ENCODE measurements at places on chromosomes 4 and X.

GRCh38 chr4:186669159-186669731 lies 54.4 kb downstream of the FAT1 start:
- peak; percentile 80 for DNase-seq

GRCh38 chr4:168674077-168674747 lies 177.4 kb downstream of the PALLD start:
- no peak for DNase-seq

DNA sequence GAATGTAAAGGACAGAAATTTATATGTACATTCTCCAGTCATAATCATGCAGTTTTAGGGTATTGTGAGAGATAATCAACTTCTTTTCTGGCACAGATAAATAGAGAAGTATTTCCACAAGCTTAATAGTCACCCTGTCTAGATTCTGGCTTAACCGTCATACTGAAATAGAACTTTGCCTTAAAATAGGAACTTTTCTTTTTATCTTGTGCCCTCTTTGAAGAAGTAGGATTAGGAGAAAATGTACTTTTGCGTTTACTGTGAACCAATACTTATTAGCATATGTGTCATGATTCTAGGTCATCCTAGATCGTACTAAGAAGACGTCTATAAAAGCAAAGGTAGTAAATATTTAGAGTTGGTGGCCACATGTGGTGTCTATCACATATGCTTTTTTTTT lies 95.4 kb downstream of the NFKB1 start:
- no peak for DNase-seq

DNA sequence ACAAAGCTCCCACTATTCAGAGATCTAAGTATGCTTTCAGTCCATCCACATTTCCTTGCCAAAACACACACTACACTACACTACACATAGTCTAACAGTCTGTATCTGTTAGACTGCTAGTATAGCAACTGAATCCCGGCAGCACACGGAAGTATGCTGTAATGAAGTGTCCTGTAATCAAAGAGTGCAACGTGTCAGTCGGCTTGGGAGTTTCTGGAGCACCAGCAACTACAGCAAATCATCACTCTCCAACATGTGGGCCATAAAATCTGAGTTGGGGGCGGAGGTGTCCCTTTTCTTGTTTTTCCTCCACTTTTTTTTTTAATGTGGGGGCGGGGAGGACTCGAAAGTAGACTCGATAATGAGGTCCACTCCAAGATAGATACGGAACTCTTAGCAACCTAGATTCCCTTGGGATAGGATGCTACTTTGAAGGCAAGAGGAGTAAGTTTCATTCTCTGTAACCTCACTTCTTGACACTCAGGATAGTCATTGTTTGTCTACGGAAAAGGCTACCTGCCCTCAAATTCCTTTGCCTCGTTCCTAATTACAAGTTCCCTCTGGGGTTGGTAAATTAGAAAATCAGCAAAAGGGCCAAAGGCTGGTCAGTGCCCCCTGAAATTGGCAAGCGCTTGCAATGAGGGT lies 722 bp downstream of the SLC10A7 start:
- peak; percentile 83 for DNase-seq

DNA sequence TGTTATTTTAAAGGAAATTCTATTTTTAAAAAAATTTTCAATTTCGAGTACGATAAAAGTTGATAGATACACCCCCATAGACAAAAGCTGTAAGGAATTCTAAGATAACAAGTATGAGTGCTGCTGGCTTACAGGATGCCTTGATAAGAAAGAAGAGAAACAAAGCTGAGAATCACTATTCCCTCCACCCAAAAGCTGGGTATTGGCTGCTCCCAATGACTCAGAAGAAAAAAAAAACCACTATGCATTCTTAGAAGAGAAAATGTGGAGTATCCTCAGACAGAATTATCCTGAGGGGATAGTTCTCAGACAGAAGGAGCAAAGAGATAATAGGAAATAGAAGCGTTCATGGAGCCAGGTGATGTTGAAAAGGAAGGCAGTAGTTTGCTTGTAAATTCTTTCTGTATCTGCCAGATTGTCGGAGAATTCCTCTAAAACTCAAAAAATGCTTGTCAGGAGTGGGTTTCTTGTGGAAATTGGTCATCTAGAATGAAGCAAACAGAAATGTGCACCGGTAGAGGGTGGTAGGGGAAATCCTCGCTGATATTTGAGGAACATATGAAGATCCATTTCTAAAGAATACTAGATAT lies 217.5 kb upstream of the ADAMTS3 start:
- DNase-seq, result no peak

DNA sequence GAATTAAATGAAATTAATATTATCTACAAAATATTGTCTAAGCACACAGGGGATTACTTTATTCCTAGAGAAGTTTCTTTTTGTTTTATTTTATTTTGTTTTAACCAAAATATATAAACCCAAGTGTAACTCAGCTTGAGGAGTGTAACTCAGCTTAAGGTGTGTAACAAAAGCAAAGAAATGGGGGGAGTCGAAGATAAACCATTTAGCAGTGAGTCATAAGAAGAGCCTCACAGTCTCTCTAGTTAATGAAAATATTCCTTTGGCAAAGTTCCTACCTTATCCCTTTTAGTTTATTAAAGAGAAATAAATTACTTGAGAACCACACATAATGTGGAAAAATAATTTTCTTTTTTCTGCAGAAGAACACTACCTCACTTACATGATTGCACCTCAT lies 261.8 kb downstream of the KCTD8 start:
- no peak for DNase-seq

DNA sequence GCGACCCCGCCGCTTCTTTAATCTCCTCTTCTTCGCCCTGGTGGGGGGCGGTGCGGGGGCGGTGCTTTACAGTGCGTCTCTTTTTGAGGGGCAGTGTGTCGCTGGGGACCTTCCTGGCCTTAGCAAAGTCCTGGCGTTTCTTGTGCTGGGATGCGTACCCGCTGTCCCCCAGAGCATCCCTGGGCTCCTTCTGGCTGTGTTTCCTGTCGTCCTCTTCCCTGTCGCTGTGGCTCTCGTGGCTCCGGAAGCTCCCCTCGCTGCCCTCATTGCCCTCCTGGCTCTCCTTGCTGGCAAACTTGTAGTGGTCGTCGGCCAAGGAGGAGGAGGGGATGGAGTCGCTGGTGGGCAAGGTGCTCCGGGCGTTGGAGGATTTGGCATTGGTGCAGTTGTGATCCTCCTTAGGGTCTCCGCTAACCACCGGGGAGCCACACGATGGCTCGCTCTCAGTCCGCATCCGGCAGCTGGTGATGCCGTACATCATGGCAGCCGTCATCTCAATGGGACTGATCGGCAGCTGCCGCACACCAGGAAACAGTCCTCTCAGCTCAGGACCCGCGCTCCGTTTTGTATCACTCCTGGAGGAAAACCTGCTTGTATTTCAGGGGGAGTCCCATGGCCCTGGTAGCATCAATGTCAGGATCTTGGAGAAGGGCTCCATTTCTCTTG lies 30.4 kb upstream of the TMSB15A start:
- no peak for DNase-seq

DNA sequence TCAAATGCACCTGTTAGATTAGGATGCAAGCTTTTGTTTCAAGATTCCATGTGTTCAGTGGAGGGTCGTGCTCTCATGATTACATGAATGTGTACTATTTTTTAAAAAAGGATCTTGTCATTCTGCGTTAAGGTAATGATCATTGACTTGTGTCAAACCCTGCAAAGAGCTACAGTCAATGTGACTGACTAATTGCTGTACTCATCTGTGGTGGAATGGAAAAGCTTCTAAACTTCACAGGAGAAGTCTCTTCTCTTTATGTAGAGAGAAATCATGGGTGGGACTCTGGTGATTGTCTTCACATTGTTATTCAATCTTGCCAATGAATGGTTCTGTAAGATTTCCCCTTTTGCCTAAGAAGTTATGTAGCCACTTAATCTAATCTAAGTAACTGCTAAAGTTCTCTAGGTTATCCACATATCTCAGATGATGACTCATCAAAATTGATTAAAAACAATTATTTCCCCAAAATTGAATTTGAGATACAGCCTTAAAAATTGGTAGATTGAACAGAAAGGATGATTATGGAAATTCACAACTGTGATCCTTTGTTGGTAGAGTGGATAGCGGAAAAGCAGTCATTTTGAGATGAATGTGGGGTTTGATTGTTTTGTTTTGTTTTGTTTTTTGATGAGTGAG lies 6.7 kb downstream of the MAGEE1 start:
- DNase-seq, result no peak

GRCh38 chr4:53120778-53121177 lies 245.1 kb downstream of the SCFD2 start:
- no peak for DNase-seq

DNA sequence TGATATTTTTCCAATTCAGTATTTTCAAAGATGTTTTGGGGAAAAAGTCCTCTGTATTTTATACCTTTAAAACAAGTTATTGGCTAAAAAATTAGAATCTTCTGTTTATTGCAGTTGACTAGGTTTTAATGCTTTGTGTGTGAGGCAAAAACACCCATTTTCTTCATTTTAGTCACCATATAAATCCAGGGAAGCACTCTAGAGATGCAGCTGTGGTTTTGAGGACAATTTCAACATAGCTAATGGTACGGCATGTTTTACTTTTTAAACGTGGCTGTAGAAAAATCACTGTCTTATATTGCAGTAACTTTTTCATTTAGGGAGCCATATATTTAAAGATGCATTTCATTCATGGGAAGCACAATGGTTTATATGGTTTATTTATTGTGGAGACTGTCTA lies 129.1 kb upstream of the PITX2 start:
- DNase-seq, result no peak

GRCh38 chr4:58761563-58761962 lies 1651.4 kb upstream of the IGFBP7 start:
- DNase-seq, result no peak

- DNase-seq, result peak; percentile 96
These were observed at the start of gene RPL10 for GRCh38 chrX:154397888-154398667. TSS of gene RPL10 (plus strand) at chrX:154398377. CDS start at chrX:154398520, 143 bp downstream.

DNA sequence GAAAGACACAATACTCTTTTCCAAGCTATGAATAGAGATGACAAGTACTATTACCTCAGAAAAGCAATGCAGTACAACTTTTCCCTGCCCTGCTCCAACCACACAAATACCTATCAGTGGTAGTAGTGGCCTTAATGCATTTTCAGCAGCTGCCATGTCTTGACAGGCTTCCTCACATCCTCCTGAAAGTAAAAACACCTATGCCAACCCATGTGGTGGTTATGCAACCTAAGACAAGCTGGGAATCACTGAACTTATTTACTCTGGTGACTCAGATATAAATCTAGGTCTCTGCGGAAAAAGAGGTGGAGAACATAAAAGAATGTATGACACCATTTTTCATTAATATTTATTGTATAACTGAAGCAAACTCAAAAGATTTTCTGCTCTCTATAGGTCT lies 14.5 kb downstream of the WDFY3 start:
- DNase-seq, result no peak

- no peak for DNase-seq
These were observed 247.4 kb upstream of the GIMD1 start for GRCh38 chr4:106615961-106616360.

- no peak for DNase-seq
These were observed 65.4 kb upstream of the GK2 start for GRCh38 chr4:79473439-79473724.

- peak; percentile 84 for DNase-seq
These were observed 159.1 kb upstream of the KIT start for GRCh38 chr4:54498661-54499111.

GRCh38 chr4:138455097-138455496 lies 212.9 kb upstream of the SLC7A11 start:
- DNase-seq, result no peak

- DNase-seq, result no peak
These were observed 76.6 kb downstream of the ZNF718 start for GRCh38 chr4:200936-201335.

GRCh38 chr4:86223472-86223871 lies 136.4 kb downstream of the MAPK10 start:
- DNase-seq, result peak; percentile 63

- peak; percentile 62 for DNase-seq
These were observed 214.5 kb upstream of the TACR3 start for GRCh38 chr4:103934178-103934789.

GRCh38 chrX:703866-704265 lies 73.3 kb downstream of the SHOX start:
- no peak for DNase-seq

DNA sequence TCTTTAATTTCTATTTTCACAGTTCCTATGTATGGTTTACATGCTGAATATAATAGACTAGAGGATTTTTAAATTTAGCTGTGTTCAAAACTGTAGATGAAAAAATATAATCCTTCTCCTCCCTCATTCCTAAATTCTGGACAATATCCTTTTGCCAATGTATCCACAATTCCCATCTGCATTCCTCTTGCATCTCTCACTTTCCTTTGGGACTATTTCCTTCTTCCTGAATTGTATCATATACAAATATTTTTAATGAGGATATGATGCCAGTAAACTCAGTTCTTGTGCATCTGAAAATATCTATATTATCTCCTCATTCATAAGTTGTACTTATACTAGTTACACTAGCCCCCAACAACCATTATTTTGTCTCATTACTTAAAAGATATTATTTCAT lies 46.7 kb downstream of the DDX60L start:
- DNase-seq, result no peak

- DNase-seq, result peak; percentile 14
These were observed at the start of gene IL1RAPL2 for GRCh38 chrX:104565791-104566680. TSS of gene IL1RAPL2 (plus strand) at chrX:104566199.

- DNase-seq, result peak; percentile 76
These were observed 60.7 kb upstream of the RAPGEF2 start for GRCh38 chr4:159042097-159042605.

- no peak for DNase-seq
These were observed 16.5 kb downstream of the ENPP6 start for GRCh38 chr4:184201179-184201578.

DNA sequence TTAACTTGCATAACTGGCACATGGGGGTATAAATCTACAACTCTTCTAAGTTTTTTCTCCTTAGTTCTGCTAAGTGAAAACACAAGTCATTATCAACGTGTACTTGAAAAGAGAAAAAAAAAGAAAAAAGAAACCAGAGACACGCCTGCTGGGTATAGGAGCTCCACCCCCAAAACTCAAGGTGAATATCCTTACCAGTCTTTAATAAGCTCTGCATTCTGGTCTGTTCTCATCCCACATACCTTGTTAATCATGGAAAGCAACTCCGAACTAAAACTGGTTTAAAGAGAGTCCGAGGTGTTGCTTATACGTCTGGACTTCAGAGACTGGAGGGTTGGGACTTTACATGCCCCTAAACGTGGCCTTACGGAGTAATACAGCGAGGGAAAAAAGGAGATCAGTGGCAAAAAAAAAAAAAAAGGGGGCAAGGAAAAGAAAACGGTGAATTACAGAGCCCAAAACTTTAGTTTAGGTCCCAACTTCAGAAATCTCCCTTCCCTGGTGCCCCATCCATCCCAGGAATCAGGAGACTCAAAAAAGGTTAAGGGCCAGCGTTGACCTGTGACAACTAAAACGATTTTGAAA lies 1.0 kb downstream of the PGRMC2 start:
- DNase-seq, result peak; percentile 59

- DNase-seq, result no peak
These were observed 177.8 kb downstream of the RASL11B start for GRCh38 chr4:53039741-53040458.

DNA sequence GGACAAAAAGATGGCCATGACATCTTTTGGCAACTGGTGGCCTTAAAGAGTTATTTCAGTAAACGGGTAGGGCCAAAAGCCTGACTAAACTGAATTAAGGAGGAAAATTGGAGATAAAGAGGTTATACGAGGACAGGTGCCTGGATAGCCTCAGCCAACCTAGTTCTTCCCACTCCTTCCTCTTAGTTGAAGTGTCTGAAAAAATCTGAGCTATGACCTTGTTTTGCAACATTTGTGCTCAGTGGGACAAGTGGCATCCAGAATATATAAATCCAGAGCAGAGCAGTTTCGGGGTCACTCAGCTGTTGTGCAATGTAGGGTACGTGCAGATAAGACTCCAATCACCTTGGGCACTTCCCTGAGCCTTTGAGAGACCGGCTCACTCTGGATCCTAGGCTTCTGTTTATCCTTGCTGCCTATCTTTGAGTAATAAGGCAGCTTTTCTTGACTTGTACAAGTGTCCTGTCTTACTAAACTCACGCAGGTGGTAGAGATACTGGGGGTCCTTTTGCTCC lies 50.2 kb upstream of the MORC4 start:
- no peak for DNase-seq

All from A673 (cell line).